ENCODE measurements at places on chromosomes 2 and 18. TPM values are rescaled to one million over a fixed set of nuclear protein-coding genes. Genes with fewer than 3 reads are reported as not detected.

The TMSB10 gene
- 10,549 TPM for total RNA-seq

The SOX11 gene
- total RNA-seq = not detected

The TMEM182 gene
- 4.3 TPM for total RNA-seq

The NAT8 gene
- total RNA-seq = not detected

The CYBRD1 gene
- total RNA-seq = 165 TPM

The WNT10A gene
- not detected for total RNA-seq

The ERFE gene
- total RNA-seq = 24.2 TPM

Data from cardiac atrium fibroblast (primary cell).